ENCODE measurements at places on chromosomes 6 and 20.
A peak's percentile ranks its signal among the peaks of the same experiment; 100 is the strongest.

DNA sequence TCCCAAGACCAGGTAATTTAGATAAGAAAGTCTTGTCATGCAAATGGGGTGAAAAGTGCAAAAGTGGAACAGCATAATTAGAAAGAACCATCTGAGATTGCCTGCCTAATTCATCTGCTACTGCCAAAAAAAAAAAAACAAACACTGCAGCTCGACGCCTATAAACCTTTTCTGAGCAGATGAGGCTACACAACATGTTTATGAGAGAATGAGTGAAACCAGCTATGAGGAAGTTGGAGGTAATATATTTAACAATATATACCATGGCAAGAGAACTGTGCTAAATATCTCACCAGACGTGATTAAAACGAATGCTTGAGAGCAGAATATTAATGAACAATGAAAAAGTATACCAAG lies 50.0 kb downstream of the LAMA4 start:
- no peak for DNase-seq

DNA sequence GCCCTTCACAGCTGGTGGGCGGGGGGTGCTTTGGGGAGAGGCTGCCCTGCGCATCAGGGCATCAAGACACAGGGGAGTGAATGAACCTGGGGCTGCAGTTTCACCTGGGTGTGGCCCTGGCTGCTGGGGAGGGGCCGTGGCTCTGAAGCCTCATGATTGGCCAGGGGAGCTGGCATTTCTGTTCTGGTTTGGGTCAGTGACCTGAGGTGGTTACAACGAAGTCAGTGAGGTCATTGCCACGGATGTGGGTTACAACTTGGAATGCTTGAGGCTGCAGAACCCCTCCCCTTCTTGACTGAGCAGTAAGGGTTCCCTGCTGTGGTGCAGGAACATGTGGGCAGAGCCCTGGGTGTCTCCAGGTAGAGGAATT lies 3.0 kb downstream of the TCEA2 start:
- no peak for DNase-seq

DNA sequence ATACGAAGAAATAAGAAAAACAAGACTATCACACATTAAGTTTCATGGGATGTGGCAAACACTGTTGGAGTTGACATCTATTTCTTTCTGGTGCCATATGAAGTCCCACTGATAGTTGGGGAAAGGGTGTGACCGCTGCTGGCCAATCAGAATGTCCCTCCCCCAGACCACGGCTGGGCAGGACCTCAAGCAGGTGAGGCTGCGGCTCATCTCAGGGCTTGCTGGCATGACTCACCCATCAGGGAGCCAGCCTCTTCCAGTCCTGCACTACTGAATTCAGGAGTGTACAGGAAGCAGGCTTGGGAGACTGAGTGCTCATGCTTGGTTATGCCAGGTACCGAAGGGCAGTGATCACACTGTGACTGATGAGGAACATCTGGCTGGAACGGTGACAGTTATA lies 18.9 kb downstream of the PREP start:
- no peak for DNase-seq

DNA sequence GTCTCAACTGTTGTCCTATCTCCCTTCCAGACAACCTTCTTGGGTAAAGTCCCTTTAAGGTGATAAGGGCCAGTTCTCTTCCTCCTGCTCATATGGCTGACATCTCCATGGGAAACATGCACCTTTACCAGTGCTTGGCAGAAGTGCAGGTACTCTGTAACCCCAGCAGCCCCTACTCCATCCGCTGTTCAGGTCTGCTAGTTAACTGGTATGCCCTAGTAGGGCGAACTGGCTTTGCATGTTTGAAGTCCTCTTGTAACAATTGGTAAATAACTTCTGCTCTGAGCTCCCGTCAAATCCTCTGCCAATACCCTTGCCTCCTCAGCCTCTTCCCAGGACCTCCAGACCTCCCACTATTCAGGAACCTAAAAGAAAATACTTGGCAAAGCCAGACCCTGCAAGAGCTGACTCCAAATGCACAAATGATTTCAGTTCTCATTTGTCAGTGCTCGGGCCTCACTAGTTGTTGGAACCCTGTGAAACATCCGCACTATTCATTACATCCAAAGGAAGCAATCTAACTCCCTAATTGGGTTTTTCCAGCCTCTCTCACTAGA lies 703.7 kb downstream of the MAFB start:
- DNase-seq = no peak

DNA sequence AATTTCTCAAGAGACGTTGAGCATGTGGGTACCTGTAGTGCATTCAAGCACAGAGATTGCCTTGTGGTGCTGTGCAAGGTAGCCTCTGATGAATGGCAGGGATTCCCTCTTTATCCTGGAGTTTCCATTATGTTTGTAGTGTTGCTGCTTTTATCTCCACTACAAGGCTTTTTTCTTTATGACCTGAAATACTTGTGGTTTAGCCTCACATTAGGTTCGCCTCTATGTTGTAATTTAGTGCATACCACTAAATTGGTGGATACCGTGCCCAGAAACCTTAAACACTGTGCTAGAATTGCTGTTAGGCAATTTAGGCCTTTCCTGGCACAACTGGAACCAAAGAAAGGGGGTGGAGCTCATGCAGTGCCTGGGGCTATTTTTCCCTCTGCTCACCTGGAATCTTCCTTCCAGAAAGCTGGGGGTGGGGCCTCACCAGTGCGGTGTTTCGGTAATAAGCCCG lies 76.8 kb downstream of the NCOA7 start:
- DNase-seq = peak; percentile 33

DNA sequence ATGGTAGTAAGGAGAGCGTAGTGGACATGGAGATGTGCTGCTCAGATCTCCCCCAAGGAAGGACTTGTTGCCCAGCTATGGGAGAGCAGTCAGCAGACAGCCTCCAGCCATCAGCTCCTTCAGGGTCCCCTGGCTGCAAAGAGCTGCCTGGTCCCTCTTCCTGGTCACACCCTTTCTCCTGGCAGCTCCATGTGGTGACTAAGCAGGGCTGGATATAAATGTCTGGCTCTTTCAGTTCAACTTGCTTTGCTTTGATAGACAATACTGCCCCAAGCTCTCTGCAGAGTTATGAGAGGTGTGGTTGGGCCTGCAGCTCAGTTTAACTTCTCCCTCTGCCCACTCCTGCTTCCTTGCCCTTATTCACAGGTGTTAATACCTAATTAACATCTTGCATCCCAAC lies 64.1 kb upstream of the DDR1 start:
- no peak for DNase-seq
